Mucosa of descending colon (tissue), 3 donors: ENCODE measurements at places on chromosomes 6 and 20. TPM values are rescaled to one million over a fixed set of nuclear protein-coding genes. Genes with fewer than 3 reads are reported as not detected.

DNA sequence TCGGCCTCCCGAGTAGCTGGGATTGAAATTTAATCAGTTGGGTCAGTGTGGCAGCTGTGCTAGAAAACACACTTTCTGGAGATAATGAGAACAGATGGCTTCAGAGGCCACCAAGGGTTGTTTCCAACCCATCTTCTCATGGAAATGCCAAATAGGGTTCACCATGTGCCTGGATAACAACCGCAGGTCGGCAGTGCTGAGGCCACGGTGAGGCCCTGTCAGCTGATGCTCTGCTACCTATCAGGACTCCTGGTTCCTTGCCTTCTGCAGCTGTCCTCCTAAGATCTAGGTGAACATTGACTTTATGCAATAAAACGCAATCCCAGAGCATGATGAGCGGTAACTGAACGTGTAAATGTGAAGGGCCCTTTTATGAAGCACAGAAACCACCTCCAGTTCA lies 139.3 kb upstream of the SNX9 start:
- no peak for DNase-seq

DNA sequence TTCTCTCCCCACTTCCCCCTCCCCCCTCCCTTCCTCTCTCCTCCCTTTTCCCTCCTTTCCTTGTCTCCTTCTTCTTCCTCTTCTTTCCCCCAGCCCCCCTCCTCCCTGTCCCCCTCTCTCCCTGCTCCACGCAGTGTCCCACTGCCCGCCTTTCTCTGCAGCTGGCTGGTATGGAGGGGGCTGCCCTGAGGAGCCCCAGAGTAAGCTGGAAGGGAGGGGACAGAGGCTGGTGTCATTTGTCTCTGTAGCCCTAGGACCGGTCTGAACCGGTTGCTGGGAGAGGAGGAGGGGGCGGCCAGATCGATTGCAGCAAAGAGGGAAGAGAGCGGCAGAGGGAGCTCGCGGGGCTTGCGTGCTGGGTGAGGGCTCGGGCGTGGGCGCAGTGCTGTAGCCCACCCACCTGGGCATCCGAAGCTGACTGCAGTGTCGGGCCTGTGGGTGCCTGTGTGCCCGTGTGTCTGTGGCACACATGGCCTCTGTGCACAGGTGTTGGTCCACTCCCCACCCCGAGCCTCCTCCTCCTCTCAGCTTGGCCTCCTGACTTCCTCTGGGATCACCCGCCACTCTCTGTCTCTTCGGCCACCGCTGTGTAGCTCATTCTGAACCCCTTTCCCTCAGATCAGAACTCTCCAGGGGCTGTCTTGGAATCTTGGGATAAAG lies 50.6 kb downstream of the SRC start:
- DNase-seq, result peak; percentile 41

DNA sequence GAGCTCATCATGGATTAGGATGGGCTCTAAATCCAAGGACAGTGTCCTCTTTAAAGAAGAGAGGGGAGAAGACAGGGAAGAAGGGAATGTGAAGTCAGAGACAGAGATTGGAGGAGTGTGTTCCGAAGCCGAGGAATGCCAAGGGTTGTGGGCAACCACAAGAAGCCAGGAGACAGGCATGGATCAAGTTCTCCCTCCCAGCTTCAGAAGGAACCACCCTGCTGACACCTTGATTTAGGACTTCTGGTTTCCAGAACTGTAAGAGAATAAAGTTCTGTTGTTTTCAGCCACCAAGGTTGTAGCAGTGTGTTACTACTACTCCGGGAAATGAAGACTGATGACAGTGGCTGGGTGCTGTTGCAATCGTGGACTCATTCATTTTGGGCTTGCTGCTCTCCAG lies 120.1 kb downstream of the RPS12 start:
- no peak for DNase-seq

DNA sequence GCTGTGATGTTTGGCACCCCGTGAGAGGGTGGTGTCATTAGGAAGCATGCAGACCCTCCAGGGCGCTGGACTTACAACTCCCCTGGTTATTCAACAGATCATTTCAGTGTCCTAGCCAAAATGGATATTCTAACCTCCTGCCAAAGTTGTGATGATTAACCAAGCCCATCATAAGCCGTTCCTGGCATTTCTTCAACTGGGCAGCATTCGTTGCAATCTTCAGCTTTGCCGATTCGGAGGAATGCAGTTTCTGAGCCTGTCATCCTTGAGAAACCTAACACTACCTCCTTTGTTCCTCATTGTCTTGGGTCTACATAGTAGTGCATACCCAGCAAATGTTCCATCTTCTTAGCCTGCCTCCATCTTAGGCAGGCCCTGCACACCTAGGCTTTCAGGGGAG lies 79.2 kb upstream of the MAP3K4 start:
- DNase-seq, result no peak

DNA sequence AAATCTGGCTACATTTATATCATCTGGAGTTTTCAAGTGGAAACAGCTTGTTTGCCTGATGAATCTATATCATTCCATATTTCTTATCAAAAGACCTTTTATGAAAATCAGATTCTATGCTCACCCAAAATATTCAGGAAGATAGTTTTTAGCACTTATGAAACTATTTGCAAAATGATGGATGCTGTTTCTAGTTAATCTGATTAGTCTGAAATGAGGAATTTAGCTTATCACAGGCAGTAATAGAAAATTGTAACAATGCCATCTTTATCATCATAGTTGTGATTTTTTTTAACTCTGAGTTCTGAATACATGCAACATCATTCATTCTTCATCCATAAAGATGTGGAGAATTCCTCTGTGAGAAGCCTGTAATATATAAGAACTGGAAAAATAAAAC lies 229.7 kb downstream of the PLCB1 start:
- DNase-seq, result no peak

DNA sequence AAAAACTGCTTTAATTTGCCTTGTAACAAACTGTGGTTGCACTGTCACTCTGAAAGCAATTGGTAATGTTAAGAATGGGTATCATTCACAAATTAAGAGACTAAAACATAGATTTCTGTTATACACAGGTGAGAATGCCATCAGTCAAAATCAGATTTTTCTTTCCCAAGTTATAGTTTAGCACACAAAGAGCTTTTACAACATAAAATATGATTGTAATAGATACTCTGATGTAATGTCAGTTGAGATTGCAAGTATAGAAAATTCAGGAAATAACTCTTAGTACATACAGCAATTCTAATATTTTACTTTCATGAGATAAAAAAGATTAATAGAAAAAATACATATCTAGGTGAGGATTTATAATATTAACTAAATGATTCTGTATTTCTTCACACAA lies 2.3 kb upstream of the ME1 start:
- DNase-seq, result no peak

DNA sequence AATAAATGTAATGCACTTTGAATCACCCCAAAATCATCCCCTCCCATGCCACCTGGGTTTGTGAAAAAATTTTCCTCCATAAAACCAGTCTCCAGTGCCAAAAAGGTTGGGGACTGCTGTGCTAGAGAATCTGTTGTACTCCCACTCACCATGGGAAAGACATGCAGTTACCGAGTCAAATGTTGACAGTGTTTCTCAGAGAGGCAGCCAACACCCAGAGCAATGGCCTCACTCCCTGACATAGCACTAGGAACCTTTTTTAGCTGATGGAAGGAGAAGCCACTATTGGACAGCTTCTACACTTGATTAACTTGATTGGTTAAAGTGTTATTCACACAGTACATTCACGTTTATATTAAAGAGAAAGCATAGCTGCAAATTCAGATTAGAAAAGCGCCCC lies 59.8 kb upstream of the MANEA start:
- no peak for DNase-seq

- no peak for DNase-seq
Measured at GRCh38 chr6:20949138-20949537, 414.9 kb downstream of the CDKAL1 start.

GRCh38 chr6:6516666-6517458 lies 71.7 kb upstream of the LY86 start:
- DNase-seq, result no peak

DNA sequence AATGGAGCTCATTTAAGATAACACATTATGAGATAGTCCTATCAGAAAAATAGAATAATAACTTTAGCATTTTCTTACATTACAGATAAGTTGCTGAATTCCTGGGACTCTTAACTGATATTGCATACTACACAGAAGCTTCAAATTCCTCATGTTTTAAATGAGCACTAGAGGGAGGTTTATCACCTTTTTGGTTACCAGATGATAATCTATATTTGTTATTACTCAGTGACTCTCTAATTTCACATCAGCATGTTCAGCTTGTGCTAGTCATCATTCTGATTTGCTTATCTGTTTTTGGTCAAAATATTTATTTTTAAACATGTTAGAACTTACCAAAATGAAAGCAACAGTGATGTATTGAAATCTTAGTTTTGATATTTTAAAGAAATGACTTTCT lies 20.5 kb upstream of the GJA10 start:
- DNase-seq, result no peak

DNA sequence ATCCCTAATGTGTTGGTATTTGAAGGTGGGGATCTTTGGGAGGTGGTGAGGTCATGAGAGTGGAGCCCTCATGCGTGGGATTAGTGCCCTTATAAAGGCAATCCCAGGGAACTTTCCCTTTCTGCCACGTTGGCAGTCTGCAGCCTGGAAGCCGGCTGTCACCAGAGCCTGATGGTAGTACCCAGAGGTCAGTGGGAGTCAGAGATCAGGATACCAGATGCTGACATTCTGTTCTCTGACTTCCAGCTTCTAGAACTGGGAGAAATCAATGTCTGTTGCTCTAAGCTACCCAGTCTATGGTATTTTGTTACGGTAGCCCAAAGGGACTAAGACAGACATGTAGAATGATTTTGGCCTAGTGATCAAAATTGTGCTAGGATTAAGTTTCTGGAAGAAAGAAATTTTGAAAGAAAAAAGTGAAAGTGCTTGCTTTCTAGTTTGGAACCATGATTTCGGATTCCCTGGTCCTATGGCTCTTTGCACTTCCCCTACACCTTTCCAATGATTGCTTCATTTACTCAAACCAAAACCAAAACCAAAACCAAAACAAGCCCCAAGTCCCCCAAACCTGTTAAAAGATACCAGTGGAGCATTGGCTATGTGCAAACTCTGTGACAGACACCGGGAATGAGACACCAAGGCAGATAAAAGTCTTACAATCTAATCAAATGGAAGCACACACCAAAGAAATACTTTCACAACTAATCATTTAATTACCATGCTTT lies 173.7 kb upstream of the ZNF217 start:
- DNase-seq, result no peak

DNA sequence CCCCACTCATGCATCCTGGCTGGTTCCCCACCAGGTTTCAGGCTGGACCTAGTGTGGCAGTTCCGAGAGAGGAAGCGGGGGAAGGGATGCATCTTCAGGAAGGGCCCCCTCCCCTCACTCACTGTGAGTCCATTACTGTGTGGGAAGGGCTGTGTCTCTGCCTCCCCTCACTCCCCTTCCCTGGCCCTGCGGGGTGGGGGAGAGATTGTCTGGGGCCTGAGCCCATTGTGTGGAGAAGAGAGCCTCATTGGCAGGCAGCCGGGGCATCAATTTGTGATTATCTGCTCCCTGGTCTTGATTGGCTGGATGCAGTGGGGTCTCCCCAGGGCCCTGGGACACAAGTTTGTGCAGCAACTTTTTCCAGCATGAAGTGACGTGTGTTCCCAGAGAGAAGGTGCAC lies 4.1 kb upstream of the MYT1 start:
- no peak for DNase-seq

DNA sequence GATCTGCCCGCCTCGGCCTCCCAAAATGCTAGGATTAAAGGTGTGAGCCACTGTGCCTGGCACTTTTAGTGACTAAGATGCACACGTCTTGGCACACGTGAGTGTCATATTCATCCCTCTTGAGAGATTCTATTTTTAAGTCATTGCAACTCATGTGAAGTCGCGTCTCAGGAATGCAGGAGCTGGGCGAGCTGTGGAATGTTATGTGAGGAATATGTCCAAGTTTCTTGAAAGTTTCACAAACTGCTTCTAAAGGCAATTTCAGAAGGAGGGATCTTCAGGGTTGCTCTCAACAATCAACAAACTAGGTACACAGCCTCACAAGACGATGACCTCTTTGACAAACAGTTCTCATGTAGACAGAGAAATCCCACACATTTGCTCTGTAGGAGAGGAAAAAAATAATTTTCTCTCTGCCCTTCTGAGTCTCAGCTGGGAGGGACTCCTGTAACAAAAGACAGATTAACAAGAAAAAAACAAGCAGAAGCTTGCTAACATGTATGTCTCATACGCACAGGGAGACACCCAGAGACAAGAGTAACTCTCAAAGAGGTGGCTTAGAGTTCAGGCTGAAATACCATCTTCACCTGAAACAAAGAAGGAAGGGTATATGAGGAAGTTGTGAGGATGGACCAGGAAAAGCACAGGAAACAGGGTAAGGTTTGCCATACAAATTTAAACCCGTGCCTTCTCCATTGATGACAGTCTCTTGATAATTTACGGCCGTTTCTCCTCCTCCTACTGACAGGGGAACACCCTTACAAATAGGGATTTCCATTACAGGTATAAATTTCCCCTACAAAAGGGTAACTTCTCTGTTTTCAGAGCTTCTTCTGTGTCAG lies 45.3 kb upstream of the FAM50B start:
- no peak for DNase-seq

Gene KCNQ5
- 0.14 TPM for total RNA-seq

Gene SLC44A4
- total RNA-seq, result 740 TPM

Gene MDFI
- total RNA-seq, result 0.96 TPM

Gene C20orf141
- not detected for total RNA-seq

Gene WFDC5
- total RNA-seq, result not detected
